T-cell (primary cell): ENCODE measurements at places on chromosomes 13 and 19. TPM values are rescaled to one million over a fixed set of nuclear protein-coding genes. Genes with fewer than 3 reads are reported as not detected.

DNA sequence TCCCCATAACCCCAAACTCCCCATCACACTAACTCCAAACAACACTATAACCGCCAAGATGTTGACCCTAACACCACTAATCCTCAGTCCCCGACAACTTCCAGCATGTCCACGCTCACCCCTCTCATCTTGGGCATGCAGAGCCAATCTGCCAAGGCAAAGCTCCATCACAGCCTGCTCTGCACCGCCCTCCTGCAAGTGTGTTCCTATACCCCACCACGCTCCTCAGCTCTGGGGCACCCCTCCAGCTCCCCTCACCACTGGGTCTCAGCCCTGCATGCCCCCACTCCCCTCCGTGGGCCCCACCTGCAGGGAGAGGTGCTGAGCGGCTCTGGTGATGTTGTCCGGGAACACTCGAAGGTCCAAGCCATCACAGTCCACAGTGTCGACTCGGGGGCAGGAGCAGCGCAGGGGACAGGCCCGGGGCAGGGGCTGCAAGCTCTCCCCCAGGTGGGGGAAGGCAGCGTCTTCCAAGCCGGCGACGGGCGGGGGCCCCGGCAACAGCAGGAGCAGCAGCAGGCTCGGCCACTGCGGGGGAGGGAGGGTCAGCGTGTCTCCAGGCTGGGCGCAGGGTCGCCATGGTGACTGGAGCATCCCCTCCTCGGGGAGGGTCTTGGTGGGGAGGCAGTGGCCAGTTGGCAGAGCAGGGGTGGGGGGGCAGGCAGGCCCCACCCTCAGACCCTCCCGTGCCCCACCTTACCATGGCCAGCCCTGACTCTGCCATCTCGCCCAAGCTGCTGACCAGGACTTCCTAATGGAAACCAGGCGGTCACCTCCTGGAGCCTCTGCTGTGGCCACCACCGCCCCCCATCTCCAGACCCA is 527 bp downstream of the PODNL1 start:
- no peaks in the 10 kb centered on the region for H3K36me3 ChIP-seq
- peaks cover 4% of the 10 kb centered on the region for H3K4me1 ChIP-seq
- DNase-seq, result no peak

- no peaks in the 10 kb centered on the region for H3K27me3 ChIP-seq
- no peak for DNase-seq
- no peak overlapping the region for H3K27ac ChIP-seq
- H3K4me3 ChIP-seq, result no peak overlapping the region
- peaks cover 6% of the 10 kb centered on the region for H3K36me3 ChIP-seq
Observed at GRCh38 chr13:45156565-45157361, 36.5 kb downstream of the GTF2F2 start.

NMRK2 gene
- not detected for total RNA-seq

GRK1 gene
- not detected for total RNA-seq

- DNase-seq, result no peak
- H3K36me3 ChIP-seq, result peaks cover 30% of the 10 kb centered on the region
- no peak overlapping the region for H3K4me3 ChIP-seq
- no peaks in the 10 kb centered on the region for H3K27me3 ChIP-seq
Observed at GRCh38 chr19:18270326-18270725, 3.9 kb downstream of the IQCN start.

- DNase-seq, result no peak
- no peaks in the 10 kb centered on the region for H3K27me3 ChIP-seq
- no peaks in the 10 kb centered on the region for H3K4me1 ChIP-seq
Observed at GRCh38 chr19:45834970-45835369, 19.9 kb upstream of the RSPH6A start.

SIAH3 gene
- total RNA-seq, result 4.2 TPM

DNA sequence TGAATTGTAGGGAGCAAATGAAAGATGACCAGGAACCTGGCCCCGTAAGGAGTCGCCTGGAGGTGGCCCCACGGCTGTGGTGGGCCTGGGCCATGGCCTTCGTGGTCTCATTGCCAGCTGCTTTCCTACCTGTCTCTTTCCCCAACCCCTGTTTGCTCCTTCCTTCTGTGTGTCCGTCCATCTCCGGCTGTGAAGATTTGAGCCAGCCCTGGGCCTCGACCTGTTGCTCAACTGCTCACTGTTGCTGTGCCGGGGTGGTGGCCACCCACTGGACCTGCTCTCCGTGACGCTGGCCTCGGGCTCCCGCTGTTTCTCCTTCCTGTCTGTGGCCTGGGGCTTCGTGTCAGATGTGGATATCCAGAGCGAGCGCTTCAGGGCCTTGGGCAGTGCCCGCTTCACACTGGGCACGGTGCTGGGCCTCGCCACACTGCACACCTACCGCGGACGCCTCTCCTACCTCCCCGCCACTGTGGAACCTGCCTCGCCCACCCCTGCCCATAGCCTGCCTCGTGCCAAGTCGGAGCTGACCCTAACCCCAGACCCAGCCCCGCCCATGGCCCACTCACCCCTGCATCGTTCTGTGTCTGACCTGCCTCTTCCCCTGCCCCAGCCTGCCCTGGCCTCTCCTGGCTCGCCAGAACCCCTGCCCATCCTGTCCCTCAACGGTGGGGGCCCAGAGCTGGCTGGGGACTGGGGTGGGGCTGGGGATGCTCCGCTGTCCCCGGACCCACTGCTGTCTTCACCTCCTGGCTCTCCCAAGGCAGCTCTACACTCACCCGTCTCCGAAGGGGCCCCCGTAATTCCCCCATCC is 8.5 kb downstream of the DBP start:
- no peak for DNase-seq
- no peaks in the 10 kb centered on the region for H3K27me3 ChIP-seq
- H3K36me3 ChIP-seq, result peaks cover 45% of the 10 kb centered on the region
- no peak overlapping the region for H3K27ac ChIP-seq

SERP2 gene
- not detected for total RNA-seq

GRCh38 chr19:55632463-55632834 is 8.1 kb upstream of the ZNF784 start:
- DNase-seq, result peak; percentile 85
- peaks cover 44% of the 10 kb centered on the region for H3K4me1 ChIP-seq
- no peak overlapping the region for H3K27ac ChIP-seq
- H3K36me3 ChIP-seq, result no peaks in the 10 kb centered on the region
- no peak overlapping the region for H3K4me3 ChIP-seq
- H3K27me3 ChIP-seq, result peaks cover 3% of the 10 kb centered on the region

DNA sequence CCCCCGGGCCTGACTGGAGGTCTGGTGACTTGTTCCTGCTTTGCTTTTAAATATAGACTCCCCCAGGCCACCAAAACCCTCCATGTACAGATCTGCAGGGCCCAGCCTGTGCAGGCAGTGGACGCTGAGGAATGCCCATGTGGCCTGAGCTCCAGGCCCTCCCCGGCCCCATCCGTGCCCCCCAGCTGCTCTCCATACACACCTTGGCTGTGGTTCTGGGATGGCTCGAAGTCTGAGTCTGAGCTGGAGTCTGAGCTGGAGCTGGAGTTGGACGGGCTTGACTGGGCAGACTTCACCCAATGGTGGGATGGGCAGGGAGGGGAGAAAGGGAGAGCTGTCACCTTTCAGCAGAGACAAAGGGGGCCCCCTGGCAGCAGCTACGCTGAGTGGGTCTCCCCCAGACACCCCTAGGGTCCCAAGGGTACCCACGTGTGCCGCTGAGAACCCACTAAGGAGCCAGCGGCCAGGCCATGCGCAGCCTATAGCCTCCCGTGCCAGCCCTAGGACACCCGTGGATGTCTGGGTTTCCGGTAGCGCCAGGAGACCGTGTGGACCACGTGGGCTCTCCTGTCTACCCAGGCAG is 61.9 kb downstream of the MLLT1 start:
- no peaks in the 10 kb centered on the region for H3K27me3 ChIP-seq
- peaks cover 33% of the 10 kb centered on the region for H3K36me3 ChIP-seq
- H3K4me1 ChIP-seq, result peaks cover 7% of the 10 kb centered on the region
- H3K27ac ChIP-seq, result no peak overlapping the region
- DNase-seq, result no peak

- H3K4me1 ChIP-seq, result peaks cover 12% of the 10 kb centered on the region
- no peaks in the 10 kb centered on the region for H3K27me3 ChIP-seq
- no peak overlapping the region for H3K27ac ChIP-seq
- H3K4me3 ChIP-seq, result no peak overlapping the region
Observed at GRCh38 chr13:29925457-29926097, 75.2 kb upstream of the UBL3 start.

DNA sequence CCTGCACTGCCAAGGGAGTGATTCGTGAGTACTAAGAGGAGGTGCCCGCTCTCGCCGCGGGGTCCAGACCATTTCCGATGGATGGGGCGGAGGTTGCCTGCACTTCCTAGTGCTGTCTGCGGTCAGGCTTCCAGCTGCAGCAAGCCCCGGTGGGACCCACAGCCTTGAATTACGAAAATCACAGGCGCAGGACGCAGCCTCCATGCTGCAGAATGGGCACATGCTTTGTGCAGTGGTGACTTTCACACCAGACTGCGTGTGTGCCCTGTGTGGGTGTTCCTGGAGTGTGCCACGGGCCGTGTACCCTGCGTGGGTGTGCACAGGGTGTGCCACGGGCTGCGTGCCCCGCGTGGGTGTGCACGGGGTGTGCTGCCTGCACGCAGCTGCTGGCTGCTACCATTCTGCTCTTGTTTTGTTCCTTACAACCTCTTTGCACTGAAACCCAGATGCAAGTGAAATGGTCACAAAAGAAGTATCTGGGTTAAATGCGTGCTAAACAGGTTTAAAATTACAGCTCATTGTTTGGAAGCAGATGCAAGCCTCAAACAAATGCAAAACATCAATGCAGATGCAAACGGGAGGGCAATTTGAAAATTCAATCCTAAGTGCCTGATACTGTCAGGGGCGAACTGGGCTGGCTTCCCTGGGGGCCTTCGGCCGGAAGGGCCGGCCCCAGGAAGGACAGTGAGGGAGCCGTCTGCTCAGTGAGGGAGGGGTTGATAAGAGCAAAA is 221.2 kb upstream of the SOX1 start:
- no peaks in the 10 kb centered on the region for H3K4me1 ChIP-seq
- H3K36me3 ChIP-seq, result no peaks in the 10 kb centered on the region
- H3K27ac ChIP-seq, result no peak overlapping the region

GRCh38 chr13:29903996-29904395 is 53.6 kb upstream of the UBL3 start:
- H3K27ac ChIP-seq, result no peak overlapping the region
- H3K36me3 ChIP-seq, result no peaks in the 10 kb centered on the region
- peaks cover 14% of the 10 kb centered on the region for H3K4me1 ChIP-seq
- H3K27me3 ChIP-seq, result no peaks in the 10 kb centered on the region

- no peaks in the 10 kb centered on the region for H3K36me3 ChIP-seq
- no peak overlapping the region for H3K27ac ChIP-seq
- H3K27me3 ChIP-seq, result no peaks in the 10 kb centered on the region
Observed at GRCh38 chr13:28001837-28002473, 13.5 kb upstream of the URAD start.

DNA sequence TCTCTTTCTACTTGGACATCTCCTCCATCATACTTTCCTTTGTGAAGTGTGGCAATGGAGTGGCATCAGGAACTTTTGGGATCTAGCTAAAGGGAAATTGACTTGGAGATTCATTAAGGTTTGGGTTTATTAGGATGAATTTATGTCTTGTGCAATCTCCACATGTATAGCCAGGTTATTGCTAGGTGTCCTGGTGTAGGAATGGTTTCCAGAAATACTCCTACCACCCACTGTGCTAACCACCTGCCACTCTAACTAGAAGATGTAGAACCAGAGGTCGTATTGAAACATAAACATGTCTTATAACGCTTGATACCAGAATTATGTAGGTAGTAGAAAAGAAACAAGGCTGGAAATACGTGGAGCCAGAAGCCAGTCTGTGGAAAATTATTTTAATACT is 38.1 kb upstream of the MED4 start:
- H3K4me1 ChIP-seq, result no peaks in the 10 kb centered on the region
- no peaks in the 10 kb centered on the region for H3K27me3 ChIP-seq
- H3K36me3 ChIP-seq, result no peaks in the 10 kb centered on the region
- H3K27ac ChIP-seq, result no peak overlapping the region
- no peak overlapping the region for H3K4me3 ChIP-seq
- DNase-seq, result no peak

DNA sequence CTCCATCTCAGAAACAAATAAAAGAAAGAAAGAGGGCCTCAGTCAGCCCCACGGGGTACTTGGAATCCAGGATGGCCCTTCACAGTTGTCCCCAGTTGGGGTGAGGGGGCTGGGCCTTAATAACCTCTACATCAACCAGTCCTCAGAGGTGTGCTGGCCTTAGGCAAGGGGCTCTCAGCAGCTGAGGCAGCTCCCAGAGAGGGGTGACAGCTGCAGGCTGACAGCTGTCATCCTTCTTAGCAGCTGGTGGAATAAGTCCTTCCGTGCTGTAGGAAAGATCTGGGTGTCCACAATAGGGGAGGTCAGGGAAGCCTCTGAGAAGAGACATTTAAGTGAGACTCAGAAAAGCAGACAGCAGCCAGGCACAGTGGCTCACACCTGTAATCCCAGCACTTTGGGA is 7.4 kb downstream of the BCAM start:
- no peak overlapping the region for H3K4me3 ChIP-seq
- no peak overlapping the region for H3K27ac ChIP-seq
- DNase-seq, result no peak
- no peaks in the 10 kb centered on the region for H3K36me3 ChIP-seq
- no peaks in the 10 kb centered on the region for H3K4me1 ChIP-seq
- H3K27me3 ChIP-seq, result no peaks in the 10 kb centered on the region

GRCh38 chr19:19155495-19156219 is 14.4 kb downstream of the MEF2B start:
- DNase-seq, result no peak
- peaks cover 3% of the 10 kb centered on the region for H3K36me3 ChIP-seq
- no peak overlapping the region for H3K27ac ChIP-seq

- no peaks in the 10 kb centered on the region for H3K4me1 ChIP-seq
- H3K27ac ChIP-seq, result no peak overlapping the region
- no peak for DNase-seq
- H3K27me3 ChIP-seq, result no peaks in the 10 kb centered on the region
- no peak overlapping the region for H3K4me3 ChIP-seq
Observed at GRCh38 chr13:52882785-52883184, 34.3 kb upstream of the PCDH8 start.

DNA sequence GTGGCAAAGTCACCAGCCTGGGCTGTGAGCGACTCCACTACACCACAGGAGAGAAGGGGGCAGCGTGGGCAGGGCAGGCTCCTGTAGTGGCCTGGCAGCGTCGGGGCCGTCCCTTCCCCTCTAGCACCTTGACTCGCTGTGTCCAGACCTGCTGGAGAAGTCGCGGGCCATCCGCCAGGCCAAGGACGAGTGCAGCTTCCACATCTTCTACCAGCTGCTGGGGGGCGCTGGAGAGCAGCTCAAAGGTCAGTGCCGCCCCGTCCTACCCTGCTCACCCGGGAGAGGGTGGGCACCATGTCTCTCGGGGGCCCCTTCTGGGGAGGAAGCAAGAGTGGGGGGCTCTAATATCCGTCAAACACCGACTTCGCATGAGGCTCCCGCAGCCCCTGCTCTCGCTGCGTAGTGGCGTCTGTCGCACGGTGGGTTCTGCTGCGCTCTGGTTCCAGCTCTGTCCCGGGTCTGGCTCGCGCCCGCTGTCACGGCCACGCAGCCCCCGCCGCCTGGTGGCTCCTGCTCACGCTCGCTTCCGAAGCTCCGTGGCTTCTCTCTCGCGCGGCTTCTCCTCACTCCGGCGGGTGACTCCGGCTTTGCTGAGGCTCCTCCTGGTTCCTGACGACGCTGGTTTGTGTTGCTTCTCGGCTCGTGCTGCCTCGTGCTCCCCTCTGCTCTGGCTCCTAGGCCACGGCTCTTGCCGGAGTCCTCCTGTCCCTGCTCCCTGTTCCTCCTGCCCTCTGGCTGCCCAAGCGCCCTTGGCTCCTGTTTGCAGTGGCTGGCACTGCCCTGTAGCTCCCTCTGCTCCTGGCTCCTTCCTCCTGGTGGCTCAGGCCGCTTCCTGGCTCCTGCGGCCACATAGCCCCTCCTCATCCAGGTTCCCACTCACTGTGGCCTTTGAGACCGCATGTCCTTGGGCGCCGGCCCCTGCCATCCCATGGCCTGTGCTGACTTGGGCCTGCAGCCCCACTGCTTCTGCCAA is 27.2 kb downstream of the MYH14 start:
- H3K27me3 ChIP-seq, result peaks cover 36% of the 10 kb centered on the region
- no peak for DNase-seq
- H3K4me1 ChIP-seq, result no peaks in the 10 kb centered on the region
- H3K4me3 ChIP-seq, result no peak overlapping the region
- no peak overlapping the region for H3K27ac ChIP-seq
